ENCODE measurements at places on chromosomes 4 and X.

DNA sequence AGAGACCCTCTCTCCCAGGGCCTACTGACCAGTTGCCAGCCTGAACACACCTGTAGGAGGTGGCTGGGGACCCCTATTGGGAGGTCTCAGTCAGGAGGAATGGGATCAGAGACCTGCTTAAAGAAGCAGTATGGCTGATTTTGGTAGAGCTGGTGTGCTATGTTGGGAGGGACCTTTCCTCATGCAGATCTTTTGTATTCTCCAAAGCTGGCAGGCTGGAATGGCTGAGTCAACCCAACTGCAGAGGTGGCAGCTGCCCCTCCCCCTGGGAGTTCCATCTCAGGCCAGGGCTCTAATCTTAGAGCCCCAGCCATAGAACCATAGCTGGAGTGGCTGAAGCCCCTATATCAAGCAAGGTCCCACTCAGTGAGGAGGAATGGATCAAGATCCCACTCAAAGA lies 279.3 kb upstream of the BMP3 start:
- no peak for DNase-seq

GRCh38 chr4:4884611-4885010 lies 25.1 kb downstream of the MSX1 start:
- no peak for DNase-seq

- DNase-seq = no peak
These were observed 132.3 kb upstream of the VCX3A start for GRCh38 chrX:6667048-6667768.

DNA sequence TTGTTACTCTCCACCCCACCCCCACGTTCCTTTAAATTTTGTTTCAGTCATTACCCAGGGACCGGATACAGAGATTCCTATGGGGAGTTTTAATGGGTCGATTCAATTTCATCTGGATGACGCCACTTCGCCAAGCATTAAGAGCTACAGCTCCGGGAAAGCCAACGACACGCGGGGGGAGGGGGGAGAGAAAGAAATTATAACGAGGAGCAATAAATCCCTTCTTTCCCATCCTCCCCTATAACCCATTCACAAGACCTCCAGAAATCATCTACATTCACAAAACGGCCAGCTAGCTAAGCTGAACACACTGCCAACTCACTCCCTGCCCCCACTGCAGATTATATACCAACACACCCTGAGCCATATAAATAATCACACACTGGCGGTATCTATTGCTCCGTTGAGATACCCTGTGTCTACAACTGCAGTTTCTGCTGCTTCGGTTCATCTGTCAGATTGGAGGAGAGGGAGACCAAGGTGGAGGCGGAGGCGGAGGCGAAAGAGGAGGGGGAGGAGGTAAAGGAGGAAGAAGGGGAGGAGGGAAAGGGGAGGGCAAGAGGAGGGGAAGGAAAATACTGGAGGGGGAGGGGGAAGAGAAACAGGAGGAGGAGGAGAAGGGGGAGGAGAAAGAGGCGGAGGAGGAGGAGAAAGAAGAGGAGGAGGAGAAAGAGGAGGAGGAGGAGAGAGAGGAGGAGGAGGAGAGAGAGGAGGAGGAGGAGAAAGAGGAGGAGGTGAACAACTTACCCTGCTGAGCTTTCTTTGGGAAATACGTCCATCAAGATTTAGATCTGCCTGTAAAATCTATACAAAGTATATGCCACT lies 113.9 kb upstream of the VAMP7 start:
- peak; percentile 84 for DNase-seq

DNA sequence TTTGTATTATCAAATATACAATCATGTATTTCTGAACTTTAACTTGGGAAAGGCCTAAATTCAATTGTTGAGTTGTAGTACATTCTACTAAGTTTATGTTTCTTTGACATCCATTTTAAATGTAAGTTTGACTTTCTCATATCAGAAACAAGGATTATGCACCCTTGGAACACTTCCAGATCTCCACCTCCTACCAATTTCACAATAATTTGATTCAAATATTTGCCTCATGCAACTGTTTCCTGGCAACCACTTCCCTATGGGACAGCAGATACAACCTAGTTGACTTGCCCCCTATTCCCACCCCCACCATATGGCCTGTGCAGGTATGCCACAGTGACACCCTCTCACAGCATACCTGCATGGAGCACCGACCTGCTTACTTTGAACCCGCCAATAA lies 506.4 kb upstream of the PABPC4L start:
- DNase-seq = no peak

DNA sequence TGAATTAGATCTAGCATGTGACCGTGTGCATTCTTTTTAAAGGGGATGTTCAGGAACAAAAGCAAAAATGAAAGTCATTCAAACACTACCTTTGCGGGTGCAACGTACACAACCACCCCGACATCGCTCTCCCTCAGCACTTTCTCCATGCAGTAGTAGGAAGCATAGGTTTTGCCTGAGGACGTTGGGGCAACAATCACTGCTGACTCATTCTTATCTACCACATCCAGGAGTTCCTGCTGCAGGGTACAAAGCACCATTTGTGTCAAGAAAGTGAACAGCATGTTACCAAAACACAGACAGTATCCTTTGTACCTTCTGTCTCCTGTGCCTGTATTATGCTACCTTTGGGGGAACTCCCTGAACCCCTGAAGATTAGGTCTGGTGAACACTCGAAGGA lies 58.6 kb downstream of the DDX60L start:
- DNase-seq = no peak

- DNase-seq = no peak
These were observed 10.9 kb upstream of the BBS7 start for GRCh38 chr4:121881158-121881557.

DNA sequence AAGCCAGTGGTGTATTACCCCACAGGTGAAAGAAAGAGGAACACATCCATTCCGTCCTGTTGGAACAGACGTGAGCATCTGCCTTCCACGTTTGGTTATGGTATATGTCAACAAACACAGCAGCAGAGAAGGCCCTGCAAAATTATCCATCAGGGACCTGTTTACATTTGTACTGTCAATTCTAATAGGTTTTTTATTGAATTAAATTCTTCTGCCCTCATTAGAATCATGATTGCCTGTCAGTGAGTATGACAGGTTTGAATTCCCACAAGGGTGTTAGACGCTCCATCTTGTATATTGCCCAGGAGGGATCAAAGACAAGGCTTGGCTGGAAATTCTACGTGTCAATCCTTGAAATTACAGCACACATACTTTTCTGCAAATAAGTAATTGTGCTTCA lies 339.9 kb upstream of the NOCT start:
- DNase-seq = no peak

- DNase-seq = no peak
These were observed 117.9 kb upstream of the DCAF8L1 start for GRCh38 chrX:28099166-28099565.

GRCh38 chrX:48022100-48022499 lies 15.3 kb downstream of the SPACA5 start:
- DNase-seq = no peak

- no peak for DNase-seq
These were observed 425.7 kb downstream of the PABPC4L start for GRCh38 chr4:133775881-133776280.

DNA sequence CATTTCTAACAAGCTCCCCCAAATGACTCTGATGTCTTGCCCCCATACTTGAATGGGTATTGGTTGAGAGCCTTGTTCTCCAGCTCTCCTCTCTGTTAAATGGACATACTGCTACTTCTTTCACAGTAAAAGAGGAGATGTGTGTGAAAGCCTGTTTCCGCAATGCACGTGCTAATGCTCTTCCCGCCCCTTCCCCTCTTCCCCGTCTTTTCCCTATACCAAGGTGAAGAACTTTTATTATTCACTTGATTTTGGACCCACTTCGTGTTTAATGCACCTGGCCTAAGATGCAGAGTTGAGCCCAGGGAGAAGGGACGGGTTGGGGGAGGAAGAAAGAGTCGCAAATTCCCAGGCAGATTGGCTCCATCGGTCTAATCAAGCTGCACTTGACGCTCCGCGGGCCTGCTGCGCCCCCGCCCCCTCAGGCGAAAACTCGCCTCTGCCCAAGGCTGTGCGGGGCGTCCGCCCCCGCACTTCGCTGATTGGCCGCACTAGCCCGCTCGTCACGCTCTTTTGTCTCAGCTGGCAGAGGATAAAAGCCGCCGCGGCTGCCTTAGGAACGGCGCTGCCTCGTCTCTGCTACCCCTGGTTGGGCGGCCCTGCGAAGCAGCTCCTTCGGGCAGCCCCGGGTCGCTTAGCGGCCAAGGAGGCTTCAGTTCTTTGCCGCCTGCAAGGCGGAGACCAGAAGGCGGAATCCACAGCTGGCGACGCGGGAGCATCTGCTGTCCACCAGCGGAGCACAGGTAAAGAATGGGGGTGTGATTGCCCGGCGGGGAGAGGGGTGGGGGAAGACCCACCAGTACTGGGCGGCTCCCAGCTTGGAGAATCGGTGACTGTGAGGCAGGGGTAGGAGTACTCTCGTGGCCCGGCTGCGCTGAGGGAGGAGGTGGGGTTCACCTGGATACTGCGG lies at the start of gene ZCCHC12:
Gene ZCCHC12 (plus strand): TSS at position 562 of the 910 bp plus-strand sequence. CDS start 1,421 bp downstream, outside the sequence.
- no peak for DNase-seq

GRCh38 chr4:123217664-123218063 lies 178.9 kb upstream of the SPRY1 start:
- DNase-seq = no peak

DNA sequence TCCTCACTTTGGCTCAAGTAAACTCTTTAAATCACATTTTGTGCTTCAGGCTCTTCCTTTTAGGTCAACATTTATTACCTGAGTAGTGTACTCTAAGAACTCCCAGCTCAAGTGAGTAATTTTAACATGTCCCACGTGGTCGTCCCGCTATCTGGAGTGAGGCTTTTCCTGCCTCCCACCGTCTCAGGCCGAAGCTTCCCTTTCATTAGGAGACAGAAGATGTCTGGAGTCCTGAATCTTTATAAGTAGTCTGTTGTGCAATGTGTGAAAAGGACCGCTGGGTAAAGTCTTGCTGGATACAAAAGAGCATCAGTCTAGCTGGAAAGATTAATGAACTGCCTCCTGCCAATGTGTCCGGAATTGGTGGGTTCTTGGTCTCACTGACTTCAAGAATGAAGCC lies 117.7 kb upstream of the NEIL3 start:
- no peak for DNase-seq

DNA sequence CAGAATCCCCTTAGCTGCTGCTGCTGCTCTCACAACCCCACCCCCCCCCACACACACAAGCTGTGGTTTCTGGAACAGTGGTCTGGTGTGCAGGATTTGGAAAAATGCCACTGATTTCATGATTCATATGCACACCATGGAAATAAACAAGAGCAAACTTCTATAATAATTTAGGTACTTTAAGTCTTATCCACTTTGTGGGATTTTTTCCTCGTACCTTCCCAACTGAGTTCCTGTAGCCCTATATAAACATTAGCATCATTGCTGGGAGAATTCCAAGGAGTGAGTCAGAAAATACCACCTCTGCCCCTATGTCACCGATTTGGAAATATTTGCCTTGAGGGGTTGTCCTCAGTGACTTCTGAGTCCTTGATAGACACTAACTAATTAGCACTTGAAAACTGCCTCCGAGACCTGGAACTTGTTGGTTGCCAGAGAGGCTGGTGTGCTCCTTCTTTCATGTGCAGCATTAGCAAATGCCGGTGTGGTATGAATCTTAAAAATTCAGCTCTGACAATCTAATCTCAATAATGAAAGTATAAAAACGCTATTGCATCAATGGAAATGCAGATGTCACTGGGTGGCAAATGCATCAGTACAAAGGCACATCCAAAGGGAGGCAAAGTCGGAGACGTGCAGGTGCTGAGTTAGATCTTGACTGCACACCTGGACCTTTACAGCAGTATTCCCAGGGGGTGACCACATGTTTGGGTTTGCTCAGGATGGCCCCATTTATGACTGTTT lies 61.8 kb downstream of the CPE start:
- DNase-seq = peak; percentile 14

GRCh38 chrX:119101168-119101567 lies 26.4 kb downstream of the KIAA1210 start:
- no peak for DNase-seq

GRCh38 chr4:65799513-65799912 lies 129.2 kb upstream of the EPHA5 start:
- DNase-seq = no peak

- DNase-seq = no peak
These were observed 83.2 kb downstream of the TMEM131L start for GRCh38 chr4:153549405-153549804.
